ENCODE measurements at places on chromosomes 11 and 22.
A peak's percentile ranks its signal among the peaks of the same experiment; 100 is the strongest.

DNA sequence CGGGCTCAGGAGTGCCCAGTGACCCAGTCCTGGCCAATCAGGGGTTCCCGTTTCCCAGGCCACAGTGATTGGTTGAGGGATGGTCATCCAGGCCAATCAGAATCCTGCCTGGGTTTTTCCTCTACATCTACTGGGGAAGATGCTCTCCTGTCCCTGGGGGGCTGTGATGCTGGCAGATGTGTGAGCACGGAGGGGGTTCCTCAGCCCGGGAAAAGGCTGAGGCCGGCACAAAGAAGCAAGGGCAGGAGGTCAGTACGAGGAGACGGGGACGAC, 171.2 kb downstream of the CTTN start:
- DNase-seq = no peak

- DNase-seq = no peak
Measured at GRCh38 chr11:96543177-96543576, 153.4 kb downstream of the JRKL start.

DNA sequence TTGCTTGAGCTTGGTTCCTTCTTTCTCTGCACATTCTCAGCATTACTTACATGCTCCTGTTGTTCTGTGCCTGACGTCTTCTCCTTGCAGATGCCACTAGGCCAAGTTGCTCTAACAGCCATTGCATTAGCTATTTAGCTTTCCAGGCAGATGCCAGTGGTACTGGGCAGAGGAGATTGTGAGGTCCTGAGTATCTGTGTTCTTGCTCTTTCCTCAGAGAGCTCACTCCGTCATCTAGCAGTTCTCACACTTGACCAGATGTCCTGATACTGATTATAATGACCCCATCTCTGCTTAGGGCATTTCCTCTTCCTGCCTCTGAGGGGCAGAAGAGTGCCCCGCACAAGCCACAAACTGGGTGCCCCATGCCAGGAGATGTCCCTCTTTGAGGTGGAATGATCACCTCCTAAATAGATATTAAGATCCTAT, 30.7 kb downstream of the ARHGAP1 start:
- peak; percentile 14 for DNase-seq

- DNase-seq = no peak
Measured at GRCh38 chr11:120917559-120918239, 106.2 kb upstream of the TBCEL start.

DNA sequence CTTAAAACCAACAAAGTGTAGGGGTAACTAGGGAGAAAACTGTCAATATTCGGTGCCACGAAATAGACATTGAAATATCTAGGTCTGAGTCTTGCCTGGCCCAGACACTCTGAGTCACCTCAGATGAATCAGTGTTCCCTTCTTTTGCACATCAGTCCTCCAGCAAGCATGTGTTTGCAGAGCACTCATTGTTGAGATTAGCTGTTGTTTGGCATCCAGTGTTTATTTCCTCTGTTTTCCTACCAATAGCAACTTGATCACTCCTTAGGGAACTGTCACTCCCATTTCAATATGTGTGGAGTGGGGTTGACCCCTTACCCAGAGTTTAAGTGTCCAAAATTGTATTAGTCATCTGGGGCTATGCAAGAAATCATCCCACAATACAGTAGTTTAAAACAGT, 4.7 kb upstream of the ASCC2 start:
- DNase-seq = no peak

- no peak for DNase-seq
Measured at GRCh38 chr11:58024601-58025091, 965 bp downstream of the OR9Q1 start.

DNA sequence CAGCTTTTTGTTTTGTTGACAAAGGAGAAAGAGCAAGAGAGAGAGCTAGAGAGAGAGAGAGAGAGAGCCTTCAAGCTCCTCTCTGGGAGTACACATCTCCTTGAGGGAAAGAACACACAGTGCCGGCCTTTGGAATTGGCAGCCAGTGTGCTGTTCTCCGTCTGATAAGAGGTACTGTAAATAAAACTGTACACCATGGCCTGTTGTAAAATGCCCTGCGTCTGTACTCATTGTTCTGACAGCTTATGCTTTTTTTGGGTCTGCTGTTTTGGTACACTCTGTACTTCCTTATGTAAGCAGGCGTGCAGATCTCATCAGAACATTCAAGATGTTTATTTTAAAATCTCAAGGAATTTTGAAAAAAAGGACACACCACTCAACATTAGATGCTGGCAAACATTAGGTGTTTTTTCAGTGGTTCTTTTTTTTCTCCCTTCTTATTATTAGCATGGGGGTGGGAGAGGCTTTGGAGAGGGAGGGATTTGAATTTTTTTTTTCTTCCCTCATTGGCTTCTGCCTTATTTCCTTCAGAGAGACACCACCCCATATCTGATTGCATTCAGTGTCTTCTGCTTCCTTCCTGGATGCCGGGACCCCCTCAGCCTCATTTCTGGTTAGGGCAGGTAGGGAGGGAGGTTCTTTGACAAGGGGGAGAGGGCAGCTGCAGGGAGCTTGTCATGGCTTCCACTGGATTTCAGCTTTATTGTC, 116.8 kb upstream of the NNMT start:
- DNase-seq = no peak

DNA sequence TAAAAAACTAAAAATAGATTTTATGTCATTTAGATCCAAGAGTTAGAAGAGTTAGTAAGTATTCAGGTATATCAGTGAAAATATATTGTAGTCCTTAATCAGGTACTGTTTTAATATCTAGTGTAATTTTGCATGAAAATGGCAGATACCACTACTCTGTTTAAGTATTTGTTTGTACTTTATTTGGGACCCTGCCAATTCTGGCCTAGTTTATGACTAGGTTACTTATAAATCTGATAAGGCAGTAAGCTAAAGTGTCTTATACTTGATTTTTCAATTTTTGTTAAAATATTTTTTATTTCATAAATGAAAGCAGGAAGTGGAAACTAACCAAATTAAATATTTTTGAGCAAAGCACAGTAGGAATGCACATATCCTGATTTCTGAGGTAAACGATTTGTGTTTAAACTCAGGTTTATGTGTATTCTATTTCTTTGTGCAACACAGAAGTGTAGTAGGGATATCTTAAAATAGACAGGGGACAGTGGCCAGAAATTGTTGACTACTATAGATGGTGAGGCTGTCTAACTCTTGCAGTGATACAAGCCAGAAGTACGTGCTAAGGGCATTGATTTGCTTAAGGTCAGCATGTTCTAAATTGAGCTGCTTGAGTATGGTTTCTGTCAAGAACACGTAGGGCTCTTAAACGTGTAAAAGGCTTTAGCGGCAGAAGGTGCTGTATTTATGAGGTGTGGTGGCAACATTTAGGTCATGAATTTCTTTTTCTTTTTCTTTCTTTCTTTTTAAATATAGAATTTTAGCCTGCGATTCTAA, 34.0 kb downstream of the HIPK3 start:
- no peak for DNase-seq

- DNase-seq = no peak
Measured at GRCh38 chr22:45166932-45167331, 3.2 kb downstream of the NUP50 start.

DNA sequence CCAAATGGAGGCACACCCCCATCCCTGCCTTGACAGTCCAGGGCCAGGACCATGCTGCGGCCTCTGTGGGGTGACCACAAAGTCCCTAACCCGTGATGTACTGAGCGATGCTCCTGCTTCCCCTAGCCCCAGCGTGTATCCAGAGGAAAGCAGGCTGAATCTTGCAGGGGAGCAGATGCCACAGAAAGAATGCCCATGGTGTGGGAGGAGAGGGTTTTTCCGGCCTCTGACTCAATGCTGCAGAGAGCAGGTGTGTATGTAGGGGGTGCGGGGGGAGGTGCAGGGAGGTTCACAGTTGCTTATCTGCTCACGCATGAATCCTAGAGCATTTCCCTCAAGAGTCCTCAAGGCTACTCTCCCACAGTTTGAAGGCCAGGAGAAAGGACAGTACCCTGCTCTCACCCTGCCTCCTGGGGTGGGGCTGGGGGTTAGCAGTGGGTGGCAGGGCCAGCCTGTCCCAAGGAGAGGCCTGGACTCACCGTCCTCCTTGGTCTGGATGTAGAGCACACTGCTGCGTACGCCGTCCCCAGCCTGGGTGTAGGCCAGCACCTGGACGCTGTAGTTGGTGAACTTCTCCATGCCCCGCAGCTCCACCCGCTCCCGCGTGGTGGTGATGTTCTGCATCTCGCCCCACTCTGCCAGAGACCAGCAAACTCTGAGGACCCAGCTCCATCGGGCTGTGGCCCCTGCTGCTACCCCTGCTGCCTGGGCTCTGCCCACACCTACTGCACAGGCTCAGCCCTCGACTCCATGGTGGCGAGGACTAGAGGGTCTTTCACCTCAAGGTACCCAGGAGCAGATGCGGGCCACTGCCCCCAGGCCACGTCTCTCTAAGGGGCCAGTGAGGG, 130.8 kb downstream of the CEP164 start:
- DNase-seq = no peak

GRCh38 chr22:33247758-33248157, 189.6 kb upstream of the SYN3 start:
- DNase-seq = no peak

DNA sequence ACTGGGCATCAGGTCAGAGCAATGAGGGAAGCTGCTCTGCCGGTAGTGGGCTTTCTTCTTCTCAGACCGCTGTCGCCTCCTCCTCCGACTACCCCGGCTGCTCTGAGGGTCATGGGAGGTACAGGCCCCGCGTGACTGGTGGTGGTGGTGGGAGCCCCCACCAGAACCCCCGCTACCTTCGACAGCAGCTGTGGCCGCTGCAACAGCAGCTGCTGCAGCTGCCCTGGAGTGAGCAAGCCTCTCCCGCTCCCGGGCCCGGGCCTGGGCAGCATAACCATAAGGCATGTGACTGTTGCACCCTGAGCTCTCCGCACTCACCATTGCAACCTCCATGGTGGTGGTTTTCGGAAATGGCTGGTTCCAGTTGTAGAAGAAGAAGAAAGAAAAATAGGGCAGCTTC, 4.5 kb downstream of the KCNA4 start:
- DNase-seq = no peak

DNA sequence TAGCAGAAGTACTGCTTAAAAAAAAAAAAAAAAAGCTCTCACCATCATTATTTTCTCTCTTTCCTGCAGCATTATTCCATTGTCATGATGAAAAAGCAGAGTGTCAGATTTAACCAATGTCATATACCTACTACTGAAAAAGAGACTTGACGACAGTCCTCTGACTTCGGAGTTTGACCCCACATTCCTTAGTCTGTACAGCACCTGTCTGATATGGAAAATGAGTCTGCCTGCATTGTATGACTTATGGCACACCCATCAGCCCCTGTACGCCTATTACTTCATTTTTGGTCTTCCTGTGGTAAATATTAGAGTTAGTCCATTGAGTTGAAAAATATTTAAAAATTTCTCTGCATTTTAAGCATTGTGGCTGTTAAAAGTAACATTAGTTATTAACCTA, 54.5 kb upstream of the NOX4 start:
- DNase-seq = no peak

- DNase-seq = no peak
Measured at GRCh38 chr11:63804259-63804658, 9.0 kb upstream of the SPINDOC start.

- DNase-seq = no peak
Measured at GRCh38 chr22:36329254-36330078, 58.3 kb downstream of the MYH9 start.

GRCh38 chr11:36019005-36019596, 75.2 kb downstream of the LDLRAD3 start:
- DNase-seq = no peak

DNA sequence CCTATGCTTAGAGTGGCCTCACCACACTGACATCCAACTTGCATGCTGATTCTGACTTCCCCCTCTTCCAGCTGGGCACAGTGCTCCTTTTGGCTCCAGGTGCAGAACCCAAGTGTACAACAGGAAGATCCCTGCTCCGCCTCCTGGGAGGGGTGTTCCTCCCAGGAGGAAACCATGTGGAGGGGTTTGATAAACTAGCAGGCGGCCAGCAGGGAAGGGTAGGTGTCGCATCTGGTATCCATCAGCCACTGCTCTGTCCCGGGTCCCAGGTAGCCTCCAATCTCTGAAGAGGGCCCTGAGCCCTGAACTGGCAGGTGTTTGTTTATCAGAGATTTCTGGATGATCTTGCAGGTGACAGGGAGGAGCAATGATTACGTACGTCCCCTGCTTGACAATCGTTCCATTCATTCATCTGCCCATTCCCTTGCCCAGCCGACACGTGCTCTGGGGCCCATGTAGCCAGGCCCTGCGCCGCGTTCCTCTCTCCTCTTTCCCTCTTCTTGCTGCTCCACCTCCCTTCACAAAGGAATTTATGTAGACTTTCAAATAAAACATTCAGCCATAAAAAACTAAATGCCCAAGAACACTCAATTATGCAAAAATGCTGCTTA, 41.2 kb upstream of the MICAL2 start:
- no peak for DNase-seq

DNA sequence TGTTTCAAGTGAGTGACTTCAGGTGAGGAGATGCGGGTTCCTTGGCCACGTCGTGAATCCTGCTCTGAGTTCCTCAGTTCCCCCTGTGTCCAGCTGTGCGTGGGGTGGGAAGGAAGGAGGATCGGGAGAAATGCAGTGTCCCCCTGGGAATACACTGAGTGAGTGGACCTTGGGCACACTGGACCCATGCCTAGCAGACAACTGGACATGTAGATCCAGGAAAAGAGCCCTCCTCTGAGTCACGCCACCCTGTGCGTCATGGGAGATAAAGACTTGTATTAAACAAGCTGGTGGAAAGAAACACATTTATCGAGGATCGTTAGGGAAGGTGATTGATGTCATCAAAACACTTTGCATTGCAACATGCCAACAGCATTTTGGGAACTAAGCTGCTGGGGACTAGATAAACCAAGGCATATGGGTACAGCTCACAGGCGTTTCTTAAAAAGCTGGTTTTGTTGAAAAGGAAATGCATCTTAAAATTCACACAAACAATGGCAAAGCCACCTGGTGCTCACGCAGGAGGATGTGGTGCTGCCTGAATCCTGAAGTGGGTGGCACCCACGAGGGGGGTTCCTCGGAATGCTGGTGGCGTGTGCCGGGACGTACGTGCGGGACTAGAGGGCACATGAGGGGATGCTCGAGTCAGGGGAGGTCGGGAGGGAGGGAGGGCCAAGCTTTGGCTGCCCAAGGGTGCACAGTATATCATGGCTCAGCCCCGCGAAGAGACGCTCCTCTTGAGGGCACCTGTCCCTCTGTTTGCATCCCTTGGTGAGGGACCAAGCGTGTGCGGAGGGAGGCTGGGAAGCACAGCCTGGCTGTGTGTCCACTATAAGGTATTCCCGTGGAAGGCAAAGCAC, 303.5 kb downstream of the TBC1D22A start:
- no peak for DNase-seq

- DNase-seq = peak; percentile 49
Measured at GRCh38 chr11:62545437-62546243, 966 bp downstream of the AHNAK start.

- DNase-seq = no peak
Measured at GRCh38 chr11:11445441-11446185, 92.6 kb upstream of the CSNK2A3 start.
